ENCODE measurements at places on chromosomes 3 and 15.
A peak's percentile ranks its signal among the peaks of the same experiment; 100 is the strongest.

- no peak for DNase-seq
Observed at GRCh38 chr3:140540262-140540661, 137.6 kb upstream of the TRIM42 start.

DNA sequence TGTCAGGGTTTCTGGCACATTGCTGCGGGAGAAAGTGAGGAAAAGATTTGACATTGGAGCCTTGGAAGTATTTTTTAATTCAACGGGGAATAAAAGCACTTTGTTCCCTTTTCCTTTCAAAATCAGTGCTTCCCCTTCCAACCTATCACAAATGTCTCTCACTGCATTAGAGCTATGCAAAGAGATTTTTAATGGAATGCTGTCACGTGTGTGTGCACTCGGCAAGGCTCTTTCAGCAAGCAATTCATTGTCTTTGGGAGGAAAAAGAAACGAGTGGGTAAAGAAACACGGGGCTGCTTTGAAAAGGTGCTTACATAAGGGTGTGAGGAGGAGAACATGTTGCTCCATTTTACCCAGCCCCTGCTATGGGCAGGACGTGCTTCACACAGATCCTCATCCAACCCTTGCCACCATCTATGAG is 490.4 kb upstream of the PROK2 start:
- no peak for DNase-seq

GRCh38 chr3:50390508-50391224 is 31.3 kb upstream of the TMEM115 start:
- DNase-seq: no peak

- no peak for DNase-seq
Observed at GRCh38 chr3:33488246-33488645, 48.0 kb upstream of the UBP1 start.

- no peak for DNase-seq
Observed at GRCh38 chr3:177557548-177557947, 360.3 kb upstream of the TBL1XR1 start.

GRCh38 chr3:140122183-140122582 is 187.2 kb downstream of the CLSTN2 start:
- no peak for DNase-seq

- no peak for DNase-seq
Observed at GRCh38 chr3:107025961-107026360, 351.3 kb upstream of the CCDC54 start.

- DNase-seq: no peak
Observed at GRCh38 chr3:89955156-89955555, 847.7 kb downstream of the EPHA3 start.

DNA sequence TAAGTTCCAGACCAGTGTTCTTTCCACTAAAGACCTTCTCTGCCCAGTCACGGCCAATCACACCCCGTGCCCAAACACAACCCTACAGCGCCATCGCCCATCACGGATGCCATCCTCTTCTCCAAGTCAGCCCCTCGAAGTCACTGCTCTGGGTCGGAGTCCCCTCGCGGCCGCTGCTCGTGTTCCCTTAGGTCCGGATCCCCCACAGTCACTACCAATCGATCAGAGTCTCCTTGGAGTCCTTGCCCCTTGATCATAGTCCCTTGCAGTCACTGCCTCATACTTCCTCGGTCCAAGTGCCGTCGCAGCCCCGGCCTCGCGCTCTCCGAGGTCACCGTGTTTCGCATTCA is 461 bp downstream of the PCYT1A start:
- peak; percentile 16 for DNase-seq

DNA sequence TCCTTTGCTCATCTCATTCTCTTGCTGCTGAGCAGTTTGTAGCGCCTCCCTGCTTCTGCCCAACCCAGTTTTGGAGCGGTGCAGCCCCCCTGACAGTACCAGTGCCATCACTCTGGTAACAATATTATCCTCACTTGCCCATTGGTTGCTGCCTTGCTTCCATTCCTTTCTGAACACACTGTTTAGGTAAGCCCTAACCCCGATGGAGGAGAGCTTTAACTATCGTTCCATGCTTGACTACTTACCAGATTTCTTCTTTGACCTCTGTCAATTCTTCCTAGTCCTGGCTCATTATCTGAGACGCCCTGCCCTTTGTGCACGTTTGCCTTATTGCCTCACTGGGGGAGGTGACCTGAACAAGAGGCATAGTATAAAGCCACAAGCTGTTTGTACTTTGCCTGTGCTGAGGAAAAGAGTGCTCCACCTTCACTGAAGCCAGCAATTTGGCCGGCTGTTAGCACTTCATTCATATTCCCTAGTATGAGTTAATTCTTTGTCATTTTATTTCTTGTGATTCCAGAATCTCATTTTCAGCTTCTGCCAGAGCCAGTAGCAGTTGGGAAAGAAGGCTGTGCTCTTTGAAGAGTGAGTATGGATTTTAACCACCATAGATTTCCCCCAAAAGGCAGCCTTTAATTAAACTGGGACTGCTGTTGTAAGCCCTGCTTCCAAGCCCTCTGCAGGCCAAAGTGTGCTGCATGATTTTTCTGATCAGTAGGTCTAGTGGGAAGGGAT is 11.9 kb downstream of the ABHD6 start:
- DNase-seq: no peak

DNA sequence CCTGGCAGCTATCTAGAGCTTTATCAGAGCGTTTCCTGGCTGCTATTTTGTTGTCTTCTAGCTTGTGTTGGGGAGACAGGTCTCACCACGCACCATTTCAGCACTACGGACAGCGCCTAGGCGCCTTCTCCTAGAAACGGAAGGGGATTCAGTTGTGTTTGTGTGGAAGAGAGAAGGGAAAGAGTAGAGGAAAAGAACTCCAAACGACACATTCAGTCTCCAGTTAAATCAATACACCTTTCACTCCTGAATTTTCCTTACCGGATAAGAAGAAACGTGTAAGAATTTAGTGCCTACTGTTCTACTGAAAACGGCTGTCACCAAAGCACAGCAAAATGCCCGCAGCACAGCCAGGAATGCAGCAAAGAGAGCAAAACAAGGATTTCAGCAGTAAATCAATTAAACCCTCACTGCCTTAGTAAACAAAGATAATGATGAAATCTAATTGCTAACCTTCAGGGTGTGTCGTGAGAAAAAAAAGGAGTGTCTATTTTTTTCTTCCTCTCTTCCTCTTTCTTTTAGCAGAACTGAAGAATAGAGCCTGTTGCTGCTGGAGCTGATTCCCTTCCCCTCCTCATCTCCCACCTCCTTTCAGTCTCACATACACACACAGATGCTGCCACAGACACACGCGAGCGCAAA is 412 bp upstream of the CTXN2 start:
- DNase-seq: no peak

- no peak for DNase-seq
Observed at GRCh38 chr15:70035051-70035718, 62.5 kb downstream of the TLE3 start.

DNA sequence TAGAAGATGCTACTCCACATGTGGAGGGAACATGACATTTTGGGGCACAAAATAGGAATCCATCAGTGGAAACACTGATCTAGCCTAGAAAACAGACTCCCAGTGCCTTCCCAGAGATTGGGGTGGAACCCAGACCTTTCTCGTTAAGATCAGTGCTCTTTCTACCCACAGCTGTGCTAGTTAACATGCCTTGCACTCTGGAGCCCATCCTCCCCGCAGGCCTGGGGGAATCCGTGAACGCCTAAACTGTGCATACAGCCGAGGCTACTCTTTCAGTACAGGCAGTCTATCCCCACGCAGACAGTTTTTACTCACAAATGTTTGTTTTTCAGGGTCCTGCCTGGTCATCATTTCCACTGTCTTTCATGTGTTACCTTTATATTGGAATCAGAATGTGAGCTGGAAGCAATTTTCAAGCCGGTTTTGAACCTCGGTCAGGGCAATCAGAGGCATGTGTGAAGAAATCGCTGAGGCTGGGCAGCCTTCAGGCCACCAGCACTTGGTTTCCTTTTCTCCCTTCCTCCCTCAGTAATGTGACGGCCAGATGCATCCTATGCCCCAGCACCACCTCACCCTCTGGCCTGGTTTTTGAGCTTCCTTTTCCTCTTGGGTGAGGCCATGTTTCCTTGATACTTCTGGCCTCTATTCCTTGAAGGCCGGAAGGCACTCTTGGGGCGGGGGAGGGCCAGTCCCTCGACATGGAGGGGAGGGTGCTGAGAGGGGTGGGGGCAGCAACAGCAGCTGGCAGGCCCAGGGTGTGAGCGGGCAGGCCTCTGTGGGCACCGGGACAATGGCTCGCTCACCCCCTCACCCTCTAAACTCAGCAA is 123.6 kb upstream of the GALNT15 start:
- DNase-seq: no peak
